ENCODE measurements at places on chromosomes 16 and 17.

DNA sequence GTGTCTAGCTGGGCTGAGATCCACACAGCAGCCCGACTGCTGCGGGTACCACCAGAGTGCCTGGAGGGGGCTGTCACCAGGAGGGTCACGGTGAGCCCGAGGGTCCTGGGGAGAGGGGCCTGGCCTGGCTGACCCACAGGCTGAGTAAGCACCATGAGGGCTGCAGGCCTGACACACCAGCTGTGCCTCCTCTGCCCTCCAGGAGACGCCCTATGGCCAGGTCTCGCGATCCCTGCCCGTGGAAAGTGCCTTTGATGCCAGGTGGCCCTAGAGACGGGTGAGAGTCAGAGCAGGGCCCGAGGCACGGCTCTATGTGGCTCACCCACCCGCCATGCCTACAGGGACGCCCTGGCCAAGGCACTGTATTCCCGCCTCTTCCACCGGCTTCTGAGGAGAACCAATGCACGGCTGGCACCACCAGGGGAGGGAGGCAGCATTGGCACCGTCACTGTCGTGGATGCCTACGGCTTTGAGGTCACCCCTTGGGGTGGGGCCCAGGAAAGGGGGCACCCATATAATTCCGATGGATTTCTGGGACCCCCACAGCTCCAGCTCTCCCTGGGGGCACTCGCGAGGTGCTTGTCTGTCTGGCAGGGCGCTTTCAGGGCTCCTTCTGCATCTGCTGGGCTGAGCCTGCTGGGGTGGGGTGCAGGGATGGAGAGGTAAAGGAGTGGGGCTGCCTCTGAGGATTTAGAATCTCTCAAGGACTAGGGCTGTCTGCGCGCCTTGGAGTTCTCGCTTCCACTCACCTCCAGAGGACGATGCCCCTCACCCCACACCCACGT, 7.1 kb downstream of the MYO15B start:
- no peak for DNase-seq

DNA sequence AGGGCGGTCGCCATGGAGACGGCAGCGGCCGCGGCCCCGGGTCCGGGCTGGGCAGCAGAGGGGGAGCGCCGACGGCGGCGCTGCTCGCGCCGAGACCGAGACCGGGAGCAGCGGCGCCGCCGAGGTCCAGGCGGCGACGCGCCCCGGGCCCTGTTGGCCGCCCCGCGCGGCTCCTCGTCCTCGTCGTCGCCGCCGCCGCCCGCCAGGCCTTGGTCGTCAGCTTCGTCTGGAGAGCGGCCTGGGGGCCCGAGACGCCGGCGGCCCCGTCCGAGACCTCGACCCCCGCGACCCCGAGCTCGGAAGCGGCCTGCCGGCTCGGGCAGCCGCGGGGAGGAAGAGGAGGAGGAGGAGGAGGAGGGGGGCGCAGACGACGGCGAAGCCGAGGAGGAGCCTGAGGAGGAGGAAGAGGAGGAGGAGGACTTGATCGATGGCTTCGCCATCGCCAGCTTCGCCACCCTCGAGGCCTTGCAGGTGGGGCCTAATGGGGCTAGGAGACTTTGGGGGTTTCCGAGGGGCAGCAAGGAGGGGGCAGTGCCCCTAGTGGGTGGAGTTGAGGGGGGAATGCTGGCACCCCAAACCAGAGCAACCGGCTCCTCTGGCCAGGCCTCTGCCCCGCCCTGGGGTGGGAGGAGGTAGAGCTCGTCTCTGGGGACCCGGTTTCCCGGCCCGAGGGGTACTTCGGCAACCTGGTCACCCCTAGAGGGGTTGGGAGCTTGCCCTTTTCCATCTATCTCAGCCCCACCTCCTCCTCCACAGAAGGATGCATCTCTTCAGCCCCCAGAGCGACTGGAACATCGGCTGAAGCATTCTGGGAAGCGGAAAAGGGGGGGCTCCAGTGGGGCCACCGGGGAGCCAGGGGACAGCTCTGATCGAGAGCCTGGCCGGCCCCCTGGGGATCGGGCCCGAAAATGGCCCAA, 1.5 kb downstream of the FBRS start:
- peak; percentile 83 for DNase-seq

DNA sequence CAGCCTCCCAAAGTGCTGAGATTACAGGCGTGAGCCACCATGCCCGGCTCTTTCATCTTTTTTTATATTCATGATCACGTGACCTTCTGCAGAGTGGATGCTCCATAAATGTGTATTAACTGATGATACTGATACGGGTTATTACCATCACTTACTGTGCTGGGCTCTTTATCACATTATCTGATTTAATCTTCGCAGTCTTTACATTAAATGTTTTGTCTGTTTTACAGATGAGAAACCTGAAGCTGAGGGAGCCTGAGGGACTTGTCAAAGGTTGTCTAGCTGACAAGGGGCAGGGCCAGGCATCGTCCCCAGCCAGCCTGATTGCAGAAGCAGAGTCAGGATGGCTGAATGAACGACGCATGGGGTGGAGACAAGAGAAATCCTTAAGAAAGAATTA, 104.4 kb downstream of the NTN1 start:
- DNase-seq: no peak

GRCh38 chr16:89042711-89043551, 50.7 kb upstream of the ACSF3 start:
- DNase-seq: no peak

DNA sequence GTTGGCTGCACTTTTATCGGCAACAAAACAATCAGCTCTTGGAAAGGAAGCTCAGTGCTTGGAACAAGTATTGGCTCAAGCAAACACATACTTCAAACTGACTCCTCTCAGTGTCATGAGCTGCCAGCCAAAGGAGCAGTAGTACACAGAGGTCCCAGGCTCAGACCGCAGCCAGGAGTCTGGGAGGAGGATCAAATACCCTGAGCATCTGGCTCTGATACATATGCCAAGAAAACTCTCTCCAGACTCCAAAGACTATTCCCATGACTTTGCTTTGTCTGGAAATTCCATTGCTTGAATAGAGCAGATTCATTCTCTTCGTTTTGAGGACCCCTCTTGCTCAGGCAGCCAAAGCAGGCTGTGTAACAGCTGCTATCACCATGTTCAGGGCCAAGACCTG, 501.6 kb upstream of the PSMD7 start:
- DNase-seq: no peak

GRCh38 chr16:54696522-54696921, 234.1 kb upstream of the IRX5 start:
- DNase-seq: no peak

GRCh38 chr17:16319969-16320368, 33.3 kb downstream of the CENPV start:
- no peak for DNase-seq

- DNase-seq: peak; percentile 78
Measured at GRCh38 chr16:58299757-58300349, 5.0 kb upstream of the PRSS54 start.

DNA sequence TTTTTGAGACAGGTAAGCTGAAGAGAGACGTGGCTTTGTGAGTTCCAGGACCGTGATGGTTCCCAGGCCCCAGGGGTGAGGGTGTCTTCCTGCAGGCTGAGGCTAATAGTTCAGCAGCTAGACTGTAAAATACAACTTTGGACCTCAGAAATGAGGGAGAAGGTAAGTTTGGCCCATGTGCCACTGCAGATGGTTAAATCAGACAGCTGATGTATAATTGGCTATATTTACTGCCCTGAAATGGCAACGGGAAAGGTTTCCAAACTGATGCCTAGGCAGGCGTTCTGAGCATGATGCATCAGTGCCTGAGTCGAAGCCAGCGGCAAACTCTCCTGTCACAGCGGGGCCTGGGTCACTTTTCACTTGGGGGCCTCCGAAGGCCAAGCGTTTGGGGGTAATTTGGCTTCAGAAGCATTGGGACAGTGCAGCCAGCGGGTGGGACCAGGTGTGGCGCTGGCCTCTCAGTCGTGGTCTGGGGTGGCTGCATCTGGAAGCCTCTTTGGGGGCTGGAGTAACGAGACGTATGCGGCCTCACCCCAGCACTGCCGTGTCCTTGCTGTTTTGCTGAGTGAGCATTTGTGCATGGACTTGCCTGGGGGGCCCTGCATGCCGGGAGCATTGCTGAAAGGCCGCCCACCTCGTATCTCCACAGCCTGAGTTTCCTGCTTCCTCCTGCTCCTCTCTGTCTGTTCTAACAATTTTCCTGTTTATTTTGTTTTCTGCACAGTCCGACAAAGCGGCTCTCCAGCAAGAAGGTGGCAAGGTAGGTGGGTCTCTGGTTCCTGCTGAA, 31.2 kb upstream of the CAPN15 start:
- DNase-seq: no peak

DNA sequence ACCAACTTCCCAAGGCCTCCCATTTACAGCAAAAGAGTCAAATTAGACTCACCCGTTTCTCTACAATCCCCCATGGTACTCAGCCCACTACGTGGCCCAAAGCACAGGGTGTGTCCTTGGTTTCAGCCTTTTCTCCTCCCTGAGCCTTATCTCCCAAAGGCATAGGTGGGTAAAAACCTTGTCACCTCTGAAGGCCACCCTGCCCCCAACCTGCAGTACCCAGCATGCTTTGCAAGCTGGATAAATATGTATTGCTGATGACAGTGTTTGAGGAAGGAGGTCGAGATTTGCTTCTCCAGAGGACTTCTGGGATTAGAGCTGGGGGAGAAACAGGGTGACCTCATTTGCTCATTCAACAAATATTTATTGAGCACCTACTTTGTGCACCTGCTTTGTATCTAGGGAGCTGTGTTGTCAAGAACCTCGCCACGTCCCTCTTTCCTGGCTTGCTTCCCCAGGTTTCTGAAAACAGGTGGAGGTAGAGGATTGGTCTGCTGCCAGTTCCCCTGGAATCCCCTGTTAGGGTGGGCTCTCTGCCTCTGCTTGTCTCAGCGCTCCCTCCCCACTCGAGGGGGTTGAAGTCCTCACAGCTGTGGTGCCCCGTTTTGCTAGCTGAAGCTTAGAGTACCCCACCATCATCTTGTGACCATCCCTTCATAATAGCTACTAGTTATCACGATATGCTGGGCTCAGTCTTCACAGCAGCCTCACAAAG, 3.0 kb downstream of the LASP1 start:
- DNase-seq: no peak

DNA sequence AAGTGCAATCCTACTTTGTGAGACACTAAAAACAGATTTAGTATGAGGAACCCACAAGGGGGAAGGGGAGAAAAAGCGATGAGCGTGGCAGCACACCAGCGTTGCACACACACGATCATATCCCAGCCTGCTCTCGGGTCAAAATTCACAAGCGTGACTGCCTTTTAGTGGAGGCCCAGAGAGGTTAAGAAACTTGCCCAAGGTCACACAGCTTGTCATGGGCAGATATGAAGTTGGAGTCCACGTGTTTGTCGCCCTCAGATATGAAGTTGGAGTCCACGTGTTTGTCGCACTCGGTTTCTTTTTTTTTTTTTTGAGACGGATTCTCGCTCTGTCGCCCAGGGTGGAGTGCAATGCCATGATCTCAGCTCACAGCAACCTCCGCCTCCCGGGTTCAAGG, 58.3 kb downstream of the TIMM22 start:
- no peak for DNase-seq

- no peak for DNase-seq
Measured at GRCh38 chr16:3032624-3033023, 4.1 kb downstream of the BICDL2 start.

DNA sequence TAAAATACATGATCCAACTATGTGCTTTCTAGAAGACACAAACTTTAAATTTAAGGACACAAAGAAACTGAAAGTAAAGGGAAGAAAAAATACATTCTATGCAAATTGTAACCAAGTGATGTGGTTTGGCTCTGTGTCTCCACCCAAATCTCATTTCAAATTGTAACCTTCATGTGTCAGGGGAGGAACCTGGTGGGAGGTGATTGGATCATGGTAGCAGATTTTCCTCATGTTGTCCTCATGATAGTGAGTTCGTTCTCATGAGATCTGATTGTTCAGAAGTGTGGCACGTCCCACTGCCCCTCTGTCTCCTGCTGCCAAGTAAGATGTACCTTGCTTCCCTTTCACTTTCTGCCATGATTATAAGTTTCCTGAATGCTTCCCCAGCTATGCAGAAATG, 15.0 kb downstream of the OR1A1 start:
- peak; percentile 69 for DNase-seq

- DNase-seq: peak; percentile 68
Measured at GRCh38 chr16:56988161-56988947, 1.0 kb upstream of the NLRC5 start.

GRCh38 chr16:17828012-17828411, 357.3 kb upstream of the XYLT1 start:
- no peak for DNase-seq
